Hippocampal formation (tissue), 2 donors: ENCODE measurements at places on chromosomes 11 and 22.

DNA sequence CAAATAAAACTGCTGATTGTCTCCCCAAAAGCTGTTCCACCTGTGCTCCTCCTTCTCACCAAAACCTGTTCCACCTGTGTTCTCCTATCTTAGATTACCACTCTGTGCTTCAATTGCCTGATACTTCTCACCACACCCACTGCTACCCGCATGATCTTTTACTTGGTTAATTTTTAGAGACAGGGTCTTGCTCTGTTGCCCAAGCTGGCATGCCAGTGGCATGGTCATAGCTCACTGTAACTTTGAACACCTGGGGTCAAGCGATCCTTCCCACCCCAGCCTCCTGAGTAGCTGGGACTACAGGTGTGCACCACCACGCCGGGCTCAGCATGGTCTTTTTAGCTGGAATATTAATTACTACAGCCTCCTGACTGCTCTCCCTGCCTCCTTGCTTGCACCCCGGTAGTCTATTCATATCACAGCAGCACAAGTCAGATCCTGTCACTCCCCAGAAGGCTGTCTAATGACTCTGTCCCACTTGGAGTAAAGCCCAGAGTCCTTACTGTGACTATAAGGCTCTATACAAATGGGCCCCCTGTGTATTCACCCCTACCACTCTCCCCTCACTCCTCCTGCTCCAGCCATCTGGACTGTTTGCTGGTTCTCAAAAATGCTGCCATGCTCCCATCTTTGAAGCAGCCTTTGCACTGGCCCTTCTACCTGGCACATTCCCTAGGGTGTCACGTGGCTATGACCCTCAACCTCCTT is 3.5 kb downstream of the C11orf91 start:
- DNase-seq: no peak

GRCh38 chr22:39205344-39206021 is 39.3 kb downstream of the PDGFB start:
- no peak for DNase-seq

DNA sequence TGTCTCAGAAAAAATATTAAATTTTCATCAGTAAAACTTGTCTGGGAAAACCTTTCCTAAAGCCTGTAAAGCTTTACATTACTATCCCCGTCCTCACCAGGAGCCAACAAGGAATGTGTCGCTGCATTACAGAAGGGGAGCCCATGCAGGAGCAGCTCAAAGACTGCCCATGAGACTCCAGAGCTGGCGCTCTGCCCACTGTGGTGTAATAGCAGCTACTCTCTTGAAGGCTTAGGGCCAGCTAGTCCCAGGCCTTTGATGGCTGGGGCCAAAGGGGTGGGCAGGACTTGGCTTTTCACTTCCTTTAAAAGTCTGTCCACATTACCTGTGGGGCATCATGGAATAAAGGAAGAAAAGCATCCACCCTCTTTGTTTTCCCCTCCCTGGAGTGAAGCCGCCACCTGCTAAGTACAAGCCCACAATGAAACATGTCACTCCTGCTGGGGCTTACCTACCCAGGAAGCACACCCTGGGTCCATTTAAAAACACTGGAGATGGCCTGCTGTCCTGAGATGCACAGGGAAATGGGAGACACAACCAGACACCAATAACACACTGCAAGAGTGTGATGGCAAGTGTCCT is 150.7 kb downstream of the ADAMTS15 start:
- DNase-seq: no peak

- DNase-seq: no peak
These were observed 11.2 kb upstream of the MDK start for GRCh38 chr11:46370253-46370652.

DNA sequence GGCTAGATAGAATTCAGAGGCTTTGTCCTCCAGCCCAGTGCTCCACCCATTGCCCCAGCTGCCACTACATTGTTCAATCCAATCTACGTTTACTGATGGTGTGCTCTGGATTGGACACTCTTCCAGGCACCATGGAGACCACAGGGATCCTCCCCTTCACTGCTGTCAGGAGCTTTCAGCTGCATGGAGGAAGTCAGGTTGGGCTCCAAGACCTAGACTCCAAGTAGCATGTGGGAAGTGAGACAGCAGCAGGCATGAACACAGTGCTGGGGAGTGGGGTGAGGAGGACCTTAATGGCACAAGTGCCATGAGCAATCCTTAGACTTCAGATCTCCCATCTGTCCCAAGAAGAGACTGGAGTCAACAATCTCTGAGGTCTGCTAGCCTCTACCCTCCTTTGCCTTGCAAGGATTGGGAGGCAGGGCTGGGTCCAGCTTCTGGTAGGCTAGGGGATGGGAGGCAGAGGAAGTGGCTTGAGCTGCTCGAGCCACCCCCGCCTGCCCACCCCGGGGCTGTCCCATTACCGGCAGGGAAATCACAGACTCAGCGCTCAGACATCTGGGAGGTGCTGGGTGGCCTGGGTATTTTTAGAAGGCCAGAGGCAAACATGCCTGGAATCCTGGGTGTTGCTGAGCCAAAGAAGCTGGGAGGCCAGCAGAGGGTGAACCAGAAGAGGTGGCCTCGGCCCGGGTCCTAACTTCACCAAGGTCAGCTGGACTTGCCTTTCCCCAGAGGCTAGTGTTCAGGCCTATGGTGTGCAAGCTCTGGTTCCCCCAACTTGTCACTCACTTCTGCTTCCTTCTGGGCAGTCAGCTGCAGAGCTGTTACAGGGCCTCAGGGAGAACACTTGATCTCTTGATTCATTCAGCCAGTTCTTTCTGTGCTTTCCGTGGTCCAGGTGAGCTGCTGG is 15.2 kb upstream of the FCHSD2 start:
- DNase-seq: peak; percentile 44

- DNase-seq: no peak
These were observed 6.8 kb downstream of the SAC3D1 start for GRCh38 chr11:65047581-65048422.

DNA sequence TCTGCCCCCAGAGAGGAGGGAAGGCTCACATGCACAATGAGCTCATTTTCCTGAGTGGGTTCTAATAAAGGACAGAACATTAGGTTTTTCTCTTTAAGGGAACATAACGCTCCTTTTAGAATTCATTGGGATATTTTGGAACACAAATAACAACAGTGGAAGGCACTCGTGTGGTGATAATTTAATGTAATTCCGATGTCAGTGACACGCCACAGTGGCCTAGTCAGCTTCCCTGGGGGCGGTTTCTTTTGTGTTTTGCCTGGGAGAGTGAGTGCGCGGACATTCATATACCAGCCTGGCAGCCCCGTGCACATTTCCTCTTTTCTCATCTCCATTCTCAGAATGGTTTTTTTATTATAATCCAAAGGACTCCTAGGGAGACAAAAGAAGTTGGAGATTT is 41.1 kb downstream of the SEZ6L start:
- DNase-seq: no peak

DNA sequence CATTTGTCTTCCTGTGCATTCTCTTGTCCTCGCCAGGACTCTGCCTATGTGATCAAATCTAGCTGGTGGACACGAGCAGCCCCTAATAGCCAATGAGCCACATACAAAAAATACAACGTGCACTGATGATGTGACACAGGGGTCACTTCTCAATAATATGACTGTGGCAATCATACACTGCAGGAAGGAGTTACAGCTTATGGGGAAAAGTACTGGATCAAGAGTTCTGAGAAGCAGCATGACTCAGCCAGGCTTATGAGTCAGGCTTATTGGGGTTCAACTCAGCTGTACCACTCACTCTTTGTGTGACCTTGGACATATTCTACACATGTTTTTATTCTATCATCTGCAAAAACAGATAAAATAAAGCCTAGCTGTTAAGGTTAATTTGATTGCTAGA is 889.4 kb upstream of the TENM4 start:
- no peak for DNase-seq

GRCh38 chr11:15062599-15062998 is 10.8 kb upstream of the CALCB start:
- DNase-seq: no peak

DNA sequence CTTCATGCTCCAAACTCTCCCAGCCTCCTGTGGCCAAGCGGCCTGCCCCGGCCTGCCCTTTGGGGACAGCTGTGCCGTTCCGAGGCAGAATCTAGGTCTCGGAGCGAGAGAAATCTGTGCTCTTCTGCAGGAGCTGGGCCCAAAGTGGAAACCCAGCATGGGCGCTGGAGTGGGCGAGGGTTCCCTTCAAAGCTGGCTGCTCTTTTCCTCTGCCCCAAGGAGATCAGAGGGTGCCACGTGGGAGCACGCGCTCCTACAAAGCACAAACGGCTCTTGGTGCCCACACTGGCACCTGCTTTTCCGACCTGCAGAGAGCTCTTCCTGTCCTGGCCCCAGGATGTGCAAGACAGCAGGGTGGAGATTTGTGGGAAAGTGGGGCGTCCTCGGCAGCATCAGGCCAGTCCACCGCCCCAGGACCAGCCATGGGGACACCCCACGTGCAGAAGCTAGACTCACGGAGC is 6.9 kb downstream of the OSBPL5 start:
- DNase-seq: no peak

DNA sequence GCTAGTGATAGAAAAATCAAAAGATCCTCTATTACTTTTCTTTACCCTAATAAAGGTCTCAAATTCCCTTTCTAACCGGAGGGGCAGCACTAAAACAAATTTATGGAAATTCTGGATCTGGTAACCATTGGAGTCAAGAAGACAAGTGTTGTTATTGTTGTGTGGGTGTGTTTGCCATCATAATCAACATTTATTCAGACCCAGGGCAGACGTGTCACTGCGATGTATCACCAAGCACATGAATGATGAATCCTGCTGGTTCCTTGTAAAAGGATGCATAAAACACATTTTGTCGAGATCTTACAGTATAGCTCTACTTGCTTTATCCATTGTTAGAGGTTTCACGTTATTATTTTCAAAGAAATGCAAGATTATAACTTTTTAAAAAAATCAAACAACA is 12.1 kb upstream of the FJX1 start:
- DNase-seq: no peak

DNA sequence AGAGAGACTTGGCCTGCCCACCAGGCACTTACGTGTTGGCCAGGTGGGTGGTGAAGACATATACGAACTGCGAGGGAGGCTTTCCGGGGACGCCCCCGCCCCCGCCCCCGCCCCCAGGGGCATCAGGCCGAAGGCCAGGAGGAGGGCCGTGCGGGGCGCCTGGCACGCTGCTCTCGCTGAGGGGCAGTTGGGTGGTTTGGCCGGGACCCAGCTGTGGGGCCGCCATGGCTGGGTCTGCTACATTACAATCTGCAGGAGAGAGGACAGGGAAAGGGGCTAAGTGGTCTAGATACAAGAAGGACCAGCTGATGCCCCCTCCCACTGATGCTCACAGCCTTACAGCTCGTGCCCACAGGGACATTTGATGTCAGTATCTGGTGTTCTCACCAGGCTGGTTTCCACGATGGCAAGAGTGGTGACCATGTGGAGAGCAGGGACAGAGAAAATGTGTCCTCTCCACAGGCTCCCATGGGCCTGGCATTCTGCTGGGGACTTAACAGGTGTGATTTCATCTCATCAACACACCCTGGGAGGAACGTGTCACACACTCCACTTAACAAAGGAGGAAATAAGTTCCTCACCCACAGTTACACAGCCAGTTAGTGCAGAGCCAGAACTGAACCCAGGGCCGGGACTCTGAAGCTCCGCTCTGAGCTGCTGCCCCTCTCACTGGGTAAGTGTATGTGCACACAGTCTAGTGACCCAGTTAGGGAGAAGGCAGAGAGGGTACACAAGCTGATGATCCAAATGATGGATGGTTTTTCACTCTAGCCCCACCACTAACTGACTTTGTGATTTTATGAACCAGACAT is 19.7 kb downstream of the CXCR5 start:
- no peak for DNase-seq

GRCh38 chr22:26401726-26402125 is 27.3 kb upstream of the ASPHD2 start:
- DNase-seq: no peak

GRCh38 chr22:37230673-37231405 is 13.2 kb downstream of the RAC2 start:
- DNase-seq: no peak

- no peak for DNase-seq
These were observed 219.8 kb downstream of the ETS1 start for GRCh38 chr11:128367573-128367972.

- no peak for DNase-seq
These were observed 11.1 kb downstream of the MS4A8 start for GRCh38 chr11:60710482-60710881.

- DNase-seq: no peak
These were observed 10.0 kb downstream of the PHLDA2 start for GRCh38 chr11:2919188-2919587.

- peak; percentile 6 for DNase-seq
These were observed 109.3 kb downstream of the GGTLC2 start for GRCh38 chr22:22753526-22754267.

- no peak for DNase-seq
These were observed 11.0 kb upstream of the OR10D3 start for GRCh38 chr11:124172101-124172500.

DNA sequence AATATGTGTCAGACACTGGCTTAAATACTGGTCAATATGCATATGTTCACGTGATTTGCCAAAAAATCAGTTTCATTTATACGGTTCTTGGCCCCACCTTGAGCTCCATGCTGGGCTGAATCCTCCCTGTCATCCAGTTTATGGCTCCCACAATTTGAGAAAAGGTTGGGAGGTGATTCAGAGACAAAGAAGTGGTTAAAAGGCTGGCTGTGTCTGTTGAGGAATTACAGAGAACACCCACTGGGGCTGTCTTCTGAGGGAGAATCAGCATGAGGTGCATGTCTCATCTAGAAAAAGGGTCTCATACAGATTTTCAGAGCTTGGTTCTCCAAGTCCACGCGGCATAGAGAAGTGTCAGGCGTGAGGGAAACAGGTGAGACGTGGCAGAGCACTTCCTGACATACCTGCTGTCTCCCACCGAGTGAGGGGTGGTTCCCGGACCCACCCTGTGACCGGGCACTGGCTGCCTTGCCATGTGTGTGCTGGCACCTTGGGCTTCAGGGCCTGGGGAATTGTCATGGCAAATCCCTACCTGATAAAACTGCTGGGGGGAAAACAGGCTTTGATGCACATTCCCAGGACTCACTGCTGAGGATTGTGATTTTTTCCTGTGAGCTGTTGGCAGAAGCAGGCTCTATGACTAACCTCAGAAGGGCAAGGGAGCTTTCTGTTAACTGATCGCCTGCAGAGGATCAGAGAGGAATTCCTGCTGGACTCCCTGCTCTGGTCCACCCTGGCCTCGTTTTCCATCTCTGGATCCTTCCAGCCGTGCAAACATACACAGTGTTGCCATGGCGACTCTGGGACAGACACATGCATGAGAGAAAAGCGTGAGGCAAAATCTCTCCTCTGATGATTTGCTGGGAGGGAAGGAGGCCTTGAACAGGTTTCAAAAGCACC is 223.6 kb downstream of the ADAMTS15 start:
- no peak for DNase-seq

DNA sequence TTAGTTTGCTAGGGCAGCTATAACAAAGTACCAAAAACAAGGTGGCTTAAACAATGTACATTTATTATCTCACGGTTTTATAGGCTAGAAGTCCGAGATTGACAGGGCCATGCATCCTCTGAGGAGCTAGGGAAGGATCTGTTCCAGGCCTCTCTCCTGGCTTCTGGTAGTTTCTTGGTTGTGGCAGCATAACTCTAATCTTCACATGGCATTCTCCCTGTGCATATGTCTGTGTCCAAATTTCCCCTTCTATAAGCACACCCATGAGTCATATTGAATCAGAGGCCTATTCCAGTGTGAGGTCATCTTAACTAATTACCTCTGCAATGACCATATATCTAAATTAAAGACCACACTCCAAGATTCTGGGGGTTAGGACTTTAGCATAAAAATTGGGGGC is 31.3 kb upstream of the MMP13 start:
- DNase-seq: no peak
